ENCODE measurements at places on chromosomes 7 and 10.
A peak's percentile ranks its signal among the peaks of the same experiment; 100 is the strongest.

GRCh38 chr10:36362257-36362656 is 720.2 kb upstream of the FZD8 start:
- DNase-seq: no peak

DNA sequence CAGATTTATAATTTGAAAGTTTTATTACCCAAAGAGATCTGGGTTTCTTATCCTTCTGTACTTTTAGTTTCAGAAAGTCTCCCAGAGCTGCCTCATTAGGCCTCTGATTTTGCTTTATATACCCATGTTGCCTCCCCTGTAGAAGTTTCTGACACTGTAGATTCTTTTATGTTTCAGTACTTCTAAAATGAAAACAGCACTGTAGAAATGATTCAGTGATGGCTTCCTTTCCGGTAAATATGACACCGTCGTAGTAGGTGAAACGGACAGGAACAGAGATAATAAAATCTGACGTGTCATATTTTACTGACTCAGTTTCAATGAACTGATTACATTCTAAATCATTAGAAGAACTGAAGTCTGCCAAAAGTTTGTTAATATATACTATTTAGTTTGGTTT is 272.7 kb downstream of the TWIST1 start:
- DNase-seq: no peak

- DNase-seq: peak; percentile 13
These were observed 20.7 kb upstream of the ADRB1 start for GRCh38 chr10:114022766-114023597.

- DNase-seq: no peak
These were observed 610 bp downstream of the AVPI1 start for GRCh38 chr10:97686301-97686961.

DNA sequence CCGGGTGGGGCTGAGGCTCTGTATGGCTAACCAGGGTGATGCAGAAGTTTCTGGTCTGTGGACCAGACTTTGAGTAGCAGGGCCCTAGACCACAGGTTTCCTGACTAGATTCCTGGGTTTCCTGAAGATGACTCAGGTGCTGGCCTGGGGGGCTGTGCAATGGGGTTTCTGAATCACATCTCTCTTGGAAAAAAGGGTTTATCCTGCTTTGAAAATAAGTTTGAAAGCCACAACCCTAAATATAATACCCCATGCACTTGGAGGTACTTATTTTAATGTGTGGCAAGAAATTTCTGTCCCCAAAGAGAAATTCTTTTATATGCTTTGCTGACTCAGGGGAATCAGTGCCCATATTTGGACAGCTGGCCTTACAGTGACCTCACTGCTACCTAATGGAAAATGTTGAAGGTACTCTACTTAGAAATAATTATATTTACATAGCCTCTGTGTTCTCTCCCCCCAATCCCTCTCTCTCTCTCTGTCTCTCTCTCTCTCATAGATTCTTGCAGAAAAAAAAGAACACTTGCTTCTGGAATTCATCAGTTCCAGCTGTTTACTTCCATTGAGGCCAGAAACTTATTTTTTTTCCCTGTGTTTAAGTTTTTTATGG is 184.4 kb upstream of the LYZL2 start:
- DNase-seq: no peak

DNA sequence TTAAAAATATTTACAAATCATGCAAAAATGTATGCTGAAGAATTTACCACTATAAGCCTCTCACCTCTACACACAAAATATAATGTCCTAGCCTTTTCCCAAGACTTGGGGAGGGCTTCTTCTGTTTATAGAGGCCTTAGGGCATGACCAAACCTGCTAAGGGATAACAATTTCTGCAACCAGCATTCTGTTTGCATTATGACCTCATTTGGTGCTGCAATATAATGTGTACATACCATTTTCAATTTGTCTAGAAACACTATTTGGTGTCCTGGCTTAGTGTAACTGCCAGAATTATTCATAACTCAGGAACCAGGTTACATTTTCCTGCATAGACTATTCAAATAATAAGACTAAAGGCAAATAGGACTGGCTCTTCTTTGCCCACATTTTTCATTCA is 446.6 kb upstream of the SORCS1 start:
- DNase-seq: no peak

DNA sequence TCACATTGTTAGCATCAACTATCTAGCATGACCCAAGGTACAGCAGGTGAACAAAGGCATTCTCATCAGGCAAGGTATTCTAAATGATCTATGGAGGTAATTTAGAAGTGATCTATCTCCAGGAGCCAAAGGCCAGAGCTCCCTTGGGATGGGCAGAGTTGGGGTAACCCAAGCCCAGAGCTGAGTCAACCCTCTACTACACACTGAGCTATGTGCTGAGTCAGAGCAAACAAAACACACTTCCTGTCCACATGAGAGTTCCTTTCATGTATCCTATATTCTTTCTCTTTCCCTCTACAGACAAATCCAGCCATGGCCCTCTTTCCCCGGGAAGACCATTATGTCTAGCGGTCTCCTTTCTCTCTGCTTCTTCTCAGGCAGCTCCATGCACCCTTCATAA is 68.2 kb upstream of the AGK start:
- DNase-seq: no peak

DNA sequence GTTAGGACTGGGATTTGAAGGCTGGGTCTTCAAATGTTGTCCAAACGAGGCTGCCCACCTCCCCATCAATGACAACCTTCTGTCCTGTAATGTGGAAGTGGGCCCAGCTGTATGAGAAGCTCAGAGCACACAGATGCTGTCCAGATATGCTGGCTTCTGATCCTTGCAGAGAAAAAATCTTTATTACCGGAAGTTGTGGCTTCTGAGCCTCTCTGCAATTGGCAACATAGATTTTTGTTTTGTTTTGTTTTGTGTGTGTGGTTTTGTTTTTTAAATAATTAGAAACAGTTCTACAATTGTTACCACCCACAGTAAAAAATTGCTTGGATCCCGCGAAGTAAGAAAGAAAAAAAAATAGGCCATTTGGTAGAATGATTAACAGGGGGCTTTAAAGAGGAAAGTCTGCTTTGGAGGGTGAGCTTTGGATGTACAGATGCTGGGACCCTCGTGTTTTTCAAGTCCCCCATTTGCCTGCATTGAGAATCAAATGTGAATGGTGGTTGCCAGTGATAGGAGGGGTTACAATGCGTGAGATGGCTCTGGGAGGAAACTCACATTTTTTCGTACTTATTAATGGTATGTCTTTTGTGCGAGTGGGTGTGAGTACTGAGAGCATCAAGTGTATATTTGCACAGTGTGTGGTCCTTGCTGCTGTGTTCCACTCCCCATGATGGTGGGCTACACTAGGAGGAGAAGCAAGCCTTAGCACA is 153.2 kb downstream of the TCF7L2 start:
- DNase-seq: no peak

DNA sequence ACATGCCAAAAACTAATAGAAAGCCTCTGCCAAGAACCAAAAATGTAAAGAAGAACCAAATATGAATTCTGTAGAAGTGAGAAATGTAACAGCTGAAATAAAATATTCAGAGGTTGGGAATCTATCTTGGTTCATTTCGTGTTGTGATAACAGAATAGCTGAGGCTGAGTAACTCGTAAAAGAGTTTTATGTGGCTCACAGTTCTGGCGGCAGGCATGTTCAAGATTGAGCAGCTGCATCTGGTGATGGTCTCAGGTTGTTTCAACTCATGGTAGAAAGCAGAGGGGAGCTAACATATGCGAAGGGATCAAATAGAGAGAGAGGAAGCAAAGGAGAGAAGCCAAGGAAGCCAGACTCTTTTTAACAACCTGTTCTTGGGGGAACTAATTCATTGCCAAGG is 717.2 kb downstream of the TNS3 start:
- no peak for DNase-seq

- peak; percentile 37 for DNase-seq
These were observed 75.7 kb downstream of the SPAG6 start for GRCh38 chr10:22420787-22421517.

- DNase-seq: no peak
These were observed 24.7 kb upstream of the ZCCHC24 start for GRCh38 chr10:79470096-79470495.

DNA sequence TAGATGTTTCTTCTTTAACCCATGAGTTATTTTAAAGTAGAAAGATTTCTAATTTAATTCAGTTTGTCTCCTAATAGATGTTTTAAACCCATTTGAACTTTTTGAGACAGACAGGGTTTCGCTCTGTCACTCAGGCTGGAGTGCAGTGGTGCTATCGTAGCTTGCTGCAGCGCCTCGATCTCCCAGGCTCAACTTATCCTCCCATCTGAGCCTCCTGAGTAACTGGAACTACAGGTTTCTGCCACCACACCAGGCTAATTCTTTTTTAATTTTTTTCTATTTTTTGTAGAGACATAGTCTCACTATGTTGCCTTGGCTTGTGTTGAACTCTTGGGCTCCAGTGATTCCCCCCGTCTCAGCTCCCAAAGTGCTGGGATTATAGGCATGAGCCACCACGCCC is 53.0 kb upstream of the RAB18 start:
- no peak for DNase-seq

DNA sequence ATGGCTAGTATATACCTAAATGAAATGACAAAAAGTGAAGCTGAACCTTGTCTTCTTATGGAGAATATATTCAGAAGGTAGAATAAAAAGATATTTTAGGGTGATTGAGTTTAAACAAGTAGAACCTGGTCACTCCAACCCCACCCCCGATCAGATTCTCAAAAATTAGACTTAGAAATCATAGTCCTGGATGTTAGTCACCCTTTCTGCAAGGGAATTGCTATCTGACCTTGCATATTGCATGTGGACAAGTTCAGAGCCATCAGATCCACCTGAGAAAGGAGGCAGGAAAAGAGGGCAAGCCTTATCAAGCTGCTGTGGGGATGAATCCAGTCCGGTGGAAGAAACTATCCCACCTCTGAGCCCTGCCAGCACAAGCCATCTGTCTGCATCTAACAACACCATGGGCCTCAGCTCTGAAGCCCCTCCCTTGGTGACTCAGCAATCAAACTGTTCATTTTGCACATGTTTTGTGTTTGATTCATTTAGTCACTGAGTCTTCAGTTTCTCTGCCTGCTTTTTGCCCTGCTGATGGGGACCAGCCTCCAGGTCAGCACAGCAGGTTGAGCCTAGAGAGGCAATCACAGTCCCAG is 727.3 kb downstream of the AUTS2 start:
- DNase-seq: no peak

DNA sequence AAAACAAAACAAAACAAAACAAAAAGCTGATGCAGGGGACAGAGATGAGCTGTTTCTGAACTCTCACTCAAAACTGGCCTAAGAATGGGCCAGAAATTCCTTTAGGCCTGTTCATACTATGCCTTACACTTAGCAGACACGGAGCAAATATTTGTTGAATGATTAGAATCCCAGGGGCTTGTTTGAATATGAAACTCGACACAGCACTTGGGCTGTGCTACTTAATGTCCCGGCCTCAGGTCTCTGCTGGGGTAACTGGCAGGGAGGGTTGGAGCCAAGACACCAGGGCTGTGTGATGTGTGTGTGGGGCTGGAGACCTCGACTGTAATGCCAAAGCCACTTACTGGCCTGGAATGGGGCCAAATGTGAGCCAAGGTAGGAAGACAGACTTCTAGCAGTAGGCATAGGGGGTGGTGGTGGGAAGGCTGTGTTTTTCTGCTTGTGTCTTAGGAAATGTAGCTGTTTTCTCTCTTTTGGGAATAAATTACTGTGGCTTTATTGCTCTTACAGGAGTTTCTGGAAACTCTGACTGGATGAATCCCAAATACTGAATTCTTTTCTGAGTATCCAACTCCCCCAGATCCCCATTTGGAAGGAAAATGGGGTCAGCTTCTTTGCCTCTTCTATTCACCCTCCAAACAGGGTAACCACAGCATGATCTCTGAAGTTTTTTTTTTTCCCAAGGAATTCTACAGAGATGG is 66.7 kb downstream of the EMX2 start:
- no peak for DNase-seq

Data from inflammatory macrophage treated with lipopolysaccharide for 1 hour (primary cell).